Suprapubic skin (tissue), 4 donors: ENCODE measurements at places on chromosomes 1 and 21.

DNA sequence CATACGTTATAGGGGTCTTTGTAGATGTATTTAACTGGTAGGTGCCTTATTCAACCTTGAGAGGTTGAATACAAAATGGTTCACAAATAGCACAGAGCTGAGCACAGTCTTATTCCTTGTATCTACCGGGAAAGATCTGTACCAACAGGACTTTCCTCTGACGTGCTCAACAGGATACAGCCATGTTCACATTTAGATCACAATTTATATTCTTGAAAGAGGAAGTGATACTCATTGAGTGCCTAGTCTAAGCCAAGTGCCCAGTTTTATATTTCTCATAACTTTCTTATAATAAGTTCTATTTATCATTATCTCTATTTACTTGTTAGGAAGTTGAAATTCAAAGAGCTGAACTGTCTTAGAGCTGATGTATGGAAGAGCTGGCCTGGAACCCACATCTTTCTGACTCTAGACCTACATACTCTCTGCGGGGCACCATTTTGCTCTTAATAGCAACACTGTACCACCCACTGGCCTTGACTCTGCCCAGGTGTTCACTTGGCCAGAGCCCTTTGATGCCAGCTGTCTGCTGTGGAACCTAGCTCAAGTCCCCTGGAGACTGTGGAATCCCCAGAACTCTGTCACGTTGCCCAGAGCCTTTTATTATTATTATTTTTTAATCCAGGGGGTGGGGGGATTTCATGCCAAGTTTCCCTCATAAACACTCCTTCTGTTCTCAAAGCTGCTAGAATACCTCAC, 156.2 kb downstream of the TPR start:
- DNase-seq = no peak

DNA sequence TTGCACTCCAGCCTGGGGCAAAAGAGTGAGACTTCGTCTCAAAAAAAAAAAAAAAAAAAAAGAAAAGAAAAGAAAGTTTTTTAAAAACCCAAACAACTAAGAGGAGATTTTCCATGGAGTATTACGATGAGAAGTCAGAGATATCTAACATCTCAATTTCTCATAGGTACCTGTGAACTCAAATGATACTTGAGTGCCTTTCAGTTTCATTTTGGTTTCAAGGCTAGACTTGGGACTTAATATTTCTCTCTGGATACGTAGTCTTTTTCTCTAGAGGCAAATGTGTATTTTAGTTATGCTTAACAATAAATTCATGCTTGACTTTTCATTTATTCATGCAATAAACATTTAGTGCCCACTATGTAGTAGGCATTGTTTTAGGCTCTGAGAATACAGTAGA, 15.0 kb downstream of the ZYG11B start:
- no peak for DNase-seq

GRCh38 chr1:96427616-96428015, 294.0 kb upstream of the PTBP2 start:
- no peak for DNase-seq

GRCh38 chr1:68051475-68051874, 1.0 kb upstream of the DIRAS3 start:
- no peak for DNase-seq

DNA sequence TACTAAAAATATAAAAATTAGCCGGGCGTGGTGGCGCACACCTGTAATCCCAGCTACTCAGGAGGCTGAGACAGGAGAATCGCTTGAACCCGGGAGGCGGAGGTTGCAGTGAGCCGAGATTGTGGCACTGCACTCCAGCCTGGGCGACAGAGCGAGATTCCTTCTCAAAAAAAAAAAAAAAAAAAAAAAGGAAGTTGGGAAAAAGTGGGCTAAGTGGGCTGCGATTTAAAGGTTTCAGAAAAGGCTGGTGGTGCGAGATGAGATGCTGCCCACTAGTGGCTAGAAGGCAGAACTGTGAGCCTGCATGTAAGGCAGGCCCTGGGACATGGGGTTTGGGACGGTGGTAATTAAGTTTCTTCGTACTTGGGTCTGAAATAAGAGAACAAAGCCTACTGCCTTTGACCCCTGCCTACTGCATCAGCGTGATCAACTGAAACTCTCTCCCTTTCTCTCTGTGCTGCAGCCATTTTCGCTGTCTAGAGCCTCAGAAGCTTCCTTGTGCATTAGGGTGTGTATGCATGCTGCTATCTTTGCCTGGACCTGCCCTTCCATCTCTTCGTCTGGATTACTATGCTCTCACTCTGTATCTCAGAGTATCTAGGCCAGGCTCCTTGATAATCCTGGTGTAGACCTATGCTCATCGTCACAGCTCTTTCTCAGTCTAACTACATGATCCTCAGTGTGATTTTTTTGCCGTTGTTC, 12.4 kb downstream of the FMOD start:
- DNase-seq = no peak

DNA sequence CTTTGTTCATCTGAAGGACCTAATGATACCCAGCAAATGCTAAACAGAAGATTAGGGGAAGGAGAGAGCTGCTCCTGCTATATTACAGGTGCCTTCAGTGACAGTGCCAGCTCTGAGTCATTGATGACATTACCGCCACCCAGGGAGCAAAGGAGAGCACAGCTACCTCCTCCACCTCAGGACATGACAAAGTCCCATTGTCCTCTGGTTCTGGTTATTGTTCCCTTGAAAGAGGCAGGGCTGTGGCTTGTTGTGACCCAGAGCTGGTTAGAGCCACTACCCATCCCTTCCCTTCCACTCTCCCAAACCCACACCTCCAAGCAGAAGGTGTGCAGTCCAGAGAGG, 363.5 kb upstream of the DUSP10 start:
- no peak for DNase-seq

GRCh38 chr1:232378266-232379062, 251.5 kb downstream of the SIPA1L2 start:
- DNase-seq = no peak

DNA sequence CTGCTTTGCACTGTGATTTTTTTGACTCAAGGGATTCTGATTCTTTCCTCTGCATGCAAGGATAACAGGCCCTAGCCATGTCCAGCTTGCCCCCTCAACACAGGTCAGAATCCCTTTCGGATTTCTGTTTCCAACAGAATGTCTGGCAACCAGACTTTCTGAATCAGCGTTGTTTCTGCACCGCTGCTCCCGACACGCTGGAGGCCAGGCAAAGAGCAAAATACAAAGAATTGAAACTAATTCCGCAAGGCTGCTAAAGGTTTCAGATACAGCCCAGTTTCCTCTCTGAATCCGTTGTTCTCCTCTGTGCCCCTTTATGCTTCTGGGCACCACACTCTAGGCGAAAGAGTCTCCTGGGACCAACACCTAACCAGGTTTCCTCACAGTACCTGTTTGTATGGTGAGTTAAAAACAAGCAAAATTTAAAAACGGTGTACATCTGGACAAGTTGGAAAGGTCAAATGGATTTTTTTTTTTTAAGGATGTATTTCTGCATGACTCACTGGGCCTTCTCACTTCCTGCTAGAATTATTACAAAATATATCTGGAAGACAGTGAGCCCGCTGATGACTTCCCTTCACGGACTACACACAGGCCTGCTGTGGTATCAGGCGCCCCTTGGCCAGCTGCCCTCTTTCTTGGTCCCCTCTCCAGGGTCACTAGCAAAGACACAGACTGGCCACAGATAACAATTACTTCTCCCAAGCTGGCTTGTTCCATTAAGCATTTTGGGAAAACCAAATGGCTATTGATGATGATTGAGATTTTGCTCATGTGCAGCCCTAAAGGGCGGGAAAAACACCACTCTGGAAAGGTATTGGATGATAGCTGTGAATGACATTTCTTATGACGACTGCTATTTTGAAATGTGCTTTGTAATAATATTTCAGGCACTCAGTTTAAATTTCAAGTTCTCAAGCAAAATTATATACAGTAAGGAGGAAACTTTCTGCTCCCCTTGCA, 118.3 kb downstream of the TGFB2 start:
- peak; percentile 82 for DNase-seq

DNA sequence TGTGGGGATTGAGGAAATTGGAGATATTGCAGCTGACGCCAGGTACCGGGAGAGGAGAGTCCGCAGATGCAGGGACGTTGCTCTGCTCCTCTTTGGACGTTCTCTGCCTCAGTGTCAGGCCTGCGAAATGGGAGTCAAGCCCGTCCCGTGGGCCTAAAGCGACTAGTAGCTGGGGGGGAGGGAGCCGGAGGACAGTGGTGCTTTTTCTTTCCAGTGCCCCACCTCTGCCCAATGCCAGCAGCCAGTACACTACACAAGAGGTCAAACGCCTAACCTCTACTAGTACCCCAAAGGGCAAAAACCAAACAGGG, 413.6 kb upstream of the ESRRG start:
- no peak for DNase-seq

GRCh38 chr1:51464828-51465227, 54.2 kb downstream of the EPS15 start:
- no peak for DNase-seq

- DNase-seq = no peak
Observed at GRCh38 chr1:209675565-209676154, 448 bp downstream of the G0S2 start.

DNA sequence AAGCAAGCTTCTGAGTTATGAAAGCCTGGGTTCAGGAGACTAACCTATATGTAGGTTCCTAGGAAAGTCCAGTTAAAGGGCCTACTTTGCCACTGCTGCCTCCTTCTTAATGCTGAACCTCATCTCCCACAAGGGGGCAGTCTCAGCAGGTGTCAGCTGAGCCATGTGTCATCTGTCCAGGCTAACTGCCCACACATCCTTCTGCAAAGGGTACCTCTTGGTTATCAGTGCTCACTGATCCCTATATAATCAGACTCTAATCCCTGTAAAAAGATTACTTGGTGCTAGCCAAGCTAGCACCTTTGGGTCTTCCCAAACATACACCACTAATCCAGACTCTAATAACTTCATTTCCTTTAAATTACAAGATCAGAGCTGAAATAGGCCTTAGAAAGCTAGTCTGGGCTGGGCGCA, 9.0 kb downstream of the PRDX1 start:
- no peak for DNase-seq

DNA sequence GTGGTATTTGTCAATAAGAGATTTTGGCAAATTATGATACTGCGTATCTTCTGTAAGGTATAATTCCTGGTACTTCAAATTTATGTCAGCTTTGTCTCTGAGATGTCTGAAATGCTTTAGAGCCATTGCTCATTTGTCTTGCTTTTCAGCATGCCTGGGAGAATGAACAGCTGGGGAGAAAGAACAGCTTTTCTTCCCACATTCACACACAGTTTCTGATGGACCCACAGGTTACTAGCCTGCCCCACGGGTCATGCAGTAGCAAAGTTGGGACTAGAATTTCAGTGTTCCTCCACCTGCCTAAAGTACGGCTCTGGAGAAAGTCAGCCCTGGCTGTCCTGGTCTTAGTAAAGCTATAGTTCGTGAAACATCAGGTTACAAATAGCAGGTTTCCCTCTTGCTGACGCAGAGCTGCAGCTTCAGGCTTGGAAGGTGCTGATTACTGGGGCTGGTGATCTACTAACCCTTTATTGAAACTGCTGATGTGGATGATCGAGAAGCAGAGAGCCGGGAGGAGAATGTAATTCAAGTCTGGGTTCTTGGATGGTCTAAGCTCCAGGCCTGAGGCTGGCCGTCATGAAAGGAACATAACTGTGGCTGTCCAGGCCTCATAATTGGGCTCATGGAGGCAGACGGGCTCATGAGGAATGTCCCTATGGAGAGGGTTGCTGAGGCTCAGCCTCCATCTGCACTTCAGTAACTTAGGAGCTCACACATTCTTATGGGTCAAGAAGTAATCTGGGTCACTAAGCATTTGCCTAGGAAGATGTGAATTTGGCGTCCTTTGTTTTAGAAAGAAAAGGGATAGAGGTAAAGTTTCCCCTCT, 12.4 kb downstream of the GALNT2 start:
- DNase-seq = no peak

DNA sequence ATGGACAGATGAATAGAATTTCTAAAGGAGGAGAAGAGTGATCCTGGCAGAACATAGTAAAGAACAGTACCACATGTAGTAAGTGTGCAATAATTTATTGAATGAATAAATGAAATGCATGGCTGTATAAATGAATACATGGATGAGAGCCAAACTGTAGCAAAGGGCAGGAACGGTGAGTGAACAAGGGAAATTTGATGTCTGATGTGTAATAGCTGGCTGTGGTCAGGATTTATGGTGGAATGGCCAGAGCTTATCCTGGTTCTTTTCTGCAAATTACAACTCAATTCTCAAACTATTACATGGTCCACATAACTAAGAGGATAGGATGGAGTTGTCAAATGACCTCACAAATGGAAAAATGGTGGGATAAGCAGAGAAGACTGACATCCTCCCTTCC, 43.2 kb upstream of the ARHGAP29 start:
- DNase-seq = no peak

DNA sequence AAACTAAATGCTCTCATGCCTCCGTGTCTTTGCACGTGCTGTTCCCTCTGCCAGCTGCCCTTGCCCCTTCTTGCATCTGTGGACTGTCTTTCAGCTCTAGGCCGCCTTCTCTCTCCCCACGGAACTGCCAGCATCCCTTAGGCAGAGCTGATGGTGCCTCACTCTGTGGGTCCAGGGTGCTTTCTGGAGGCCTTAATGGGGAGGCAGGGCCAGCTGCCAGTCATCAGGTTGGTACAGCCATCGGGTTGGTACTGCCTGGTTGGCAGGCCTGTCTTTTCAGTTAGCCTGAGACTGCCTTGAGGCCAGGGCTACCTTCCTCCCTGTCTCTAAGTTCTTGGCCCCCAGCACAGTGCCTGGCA, 61.4 kb upstream of the TARBP1 start:
- peak; percentile 57 for DNase-seq

DNA sequence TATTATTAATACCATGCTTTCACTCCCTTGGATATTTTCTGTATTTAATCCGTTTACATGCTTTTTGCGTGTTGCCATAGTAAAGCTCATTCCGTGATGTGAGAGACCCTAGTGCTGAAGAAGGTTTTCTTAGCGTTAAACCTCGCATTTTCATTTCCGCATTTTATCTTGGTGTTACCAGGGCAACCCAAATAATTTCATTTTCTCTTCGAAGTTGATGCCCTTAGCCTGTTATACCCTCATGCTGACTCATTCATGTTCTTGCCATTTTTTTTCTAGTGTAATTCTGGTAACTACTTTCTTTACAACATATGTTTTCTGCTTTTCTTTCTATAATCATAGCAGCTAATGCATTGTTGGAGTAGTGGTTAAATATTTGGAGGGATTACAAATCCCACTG, 37.2 kb downstream of the LRRC8C start:
- DNase-seq = no peak

- DNase-seq = no peak
Observed at GRCh38 chr1:207412845-207413244, 41.3 kb upstream of the CR2 start.

DNA sequence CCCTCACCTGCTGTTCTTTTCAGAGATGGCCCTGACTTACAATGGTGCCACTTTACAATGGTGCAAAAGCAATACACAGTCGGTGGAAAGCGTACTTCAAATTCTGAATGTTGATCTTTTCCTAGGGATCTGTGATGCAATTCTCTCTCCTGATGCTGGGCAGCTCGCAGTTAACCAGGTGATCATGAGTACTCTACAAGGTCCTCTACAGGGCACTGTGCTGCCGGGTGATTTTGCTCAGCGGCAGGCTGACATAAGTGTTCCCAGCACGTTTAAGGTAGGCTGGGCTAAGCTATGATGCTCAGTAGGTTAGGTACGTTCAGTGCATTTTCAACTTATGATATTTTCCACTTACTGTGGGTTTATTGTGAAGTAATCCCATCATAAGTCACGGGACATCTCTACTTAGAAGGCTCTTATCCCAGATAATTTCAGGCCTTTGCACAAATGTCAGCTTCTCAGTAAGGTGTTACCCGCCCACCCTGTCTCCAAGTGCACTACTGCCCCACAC, 126.5 kb downstream of the KCNN3 start:
- no peak for DNase-seq

- DNase-seq = no peak
Observed at GRCh38 chr1:31564606-31564989, 11.7 kb upstream of the TINAGL1 start.
